ENCODE measurements at places on chromosomes 12 and 14.

DNA sequence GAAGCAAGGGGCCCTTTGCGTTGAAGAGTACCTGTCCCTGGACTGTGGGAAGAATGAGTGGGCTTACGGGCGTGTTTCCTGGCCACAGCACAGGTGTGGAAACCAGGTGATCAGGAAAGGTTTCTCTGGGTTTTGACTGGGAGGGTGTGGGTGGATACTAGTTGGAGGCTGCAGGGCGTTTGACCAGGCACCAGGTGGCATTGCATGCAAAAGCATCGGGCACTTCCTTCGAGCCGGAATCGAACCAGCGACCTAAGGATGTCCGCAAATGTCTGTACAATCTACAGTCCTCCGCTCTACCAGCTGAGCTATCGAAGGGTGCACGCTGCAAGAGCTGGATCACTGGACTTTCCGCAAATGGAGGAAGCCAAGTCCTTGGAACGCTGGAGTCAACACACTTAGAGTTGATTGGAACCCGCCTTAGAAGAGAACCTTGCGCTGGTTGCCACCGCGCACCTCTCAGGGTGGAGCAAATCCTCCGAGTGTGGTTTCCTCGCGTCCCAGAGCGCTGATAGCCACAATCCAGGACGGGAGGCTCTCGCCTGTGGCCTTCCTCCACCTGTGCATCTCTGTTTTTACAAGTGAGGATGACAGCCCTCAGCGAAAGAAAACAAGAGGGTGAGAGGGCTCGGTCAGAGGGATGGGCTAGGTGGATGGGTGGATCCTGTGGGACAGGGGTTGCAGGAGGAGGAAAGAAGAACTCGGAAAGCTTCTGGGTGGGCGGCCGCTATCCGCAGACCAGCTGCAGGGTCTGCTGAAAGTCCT, 21.2 kb upstream of the RNASE4 start:
- DNase-seq: peak; percentile 69

DNA sequence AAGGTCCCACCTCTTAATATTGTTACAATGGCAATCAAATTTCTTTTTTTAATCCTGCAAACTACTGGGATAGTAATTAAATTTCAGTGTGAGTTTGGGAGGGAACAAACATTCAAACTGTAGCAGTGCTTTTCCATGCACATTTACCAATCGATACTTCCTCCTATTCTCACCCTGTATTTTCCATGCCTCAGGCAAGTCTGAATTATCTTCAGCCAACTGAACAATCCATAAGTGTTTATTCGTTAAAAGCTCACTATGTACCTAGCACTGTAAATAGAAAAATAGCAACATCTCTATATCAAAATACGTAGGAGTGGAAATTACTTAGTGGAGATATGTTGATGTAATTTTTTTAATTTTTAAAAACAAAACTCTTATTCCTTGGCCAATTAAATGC, 43.5 kb downstream of the CCDC177 start:
- DNase-seq: no peak

GRCh38 chr12:76542908-76543307, 16.7 kb downstream of the OSBPL8 start:
- DNase-seq: no peak

- no peak for DNase-seq
These were observed 63.0 kb downstream of the FOS start for GRCh38 chr14:75341620-75342019.

GRCh38 chr12:7197841-7198240, 8.4 kb downstream of the PEX5 start:
- DNase-seq: no peak

GRCh38 chr12:11499806-11500187, 104.4 kb upstream of the PRB2 start:
- DNase-seq: no peak

DNA sequence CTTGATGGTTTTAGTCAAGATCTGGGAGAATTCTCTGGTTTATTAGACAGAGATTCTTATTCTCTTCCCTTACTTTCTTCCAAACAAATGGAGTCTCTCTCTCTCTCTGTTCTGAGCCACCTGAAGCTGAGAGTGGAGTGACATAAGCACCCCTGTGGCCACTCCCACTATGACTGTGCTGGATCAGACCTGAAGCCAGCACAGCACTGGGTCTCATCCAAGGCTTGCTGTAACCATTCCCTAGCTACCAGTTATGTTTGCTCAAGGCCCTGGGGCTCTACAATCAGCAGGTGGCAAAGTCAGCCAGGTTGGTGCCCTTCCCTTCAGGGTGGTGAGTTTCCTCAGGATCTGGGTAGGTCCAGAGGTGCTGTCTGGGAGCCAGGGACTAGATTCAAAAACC, 568.5 kb downstream of the AACS start:
- DNase-seq: no peak

DNA sequence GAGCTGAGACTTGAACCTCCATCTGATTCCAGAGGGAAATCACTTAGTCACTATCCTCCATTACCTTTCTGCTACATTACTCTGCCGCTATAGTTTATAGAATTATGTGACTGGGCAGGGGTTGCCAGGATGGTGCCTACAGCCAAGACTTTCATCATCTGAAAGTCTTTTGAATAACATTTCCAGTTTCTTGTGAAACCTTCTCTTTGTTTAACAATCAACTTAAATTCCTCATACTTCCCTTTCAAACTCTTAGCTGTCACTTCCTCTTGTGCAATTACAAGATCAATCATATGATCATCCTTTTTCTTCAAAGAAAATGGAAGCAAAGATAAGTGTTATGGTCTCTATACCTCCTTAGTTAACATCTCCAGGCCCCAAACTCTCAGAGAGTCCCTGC, 25.4 kb upstream of the PELI2 start:
- no peak for DNase-seq

DNA sequence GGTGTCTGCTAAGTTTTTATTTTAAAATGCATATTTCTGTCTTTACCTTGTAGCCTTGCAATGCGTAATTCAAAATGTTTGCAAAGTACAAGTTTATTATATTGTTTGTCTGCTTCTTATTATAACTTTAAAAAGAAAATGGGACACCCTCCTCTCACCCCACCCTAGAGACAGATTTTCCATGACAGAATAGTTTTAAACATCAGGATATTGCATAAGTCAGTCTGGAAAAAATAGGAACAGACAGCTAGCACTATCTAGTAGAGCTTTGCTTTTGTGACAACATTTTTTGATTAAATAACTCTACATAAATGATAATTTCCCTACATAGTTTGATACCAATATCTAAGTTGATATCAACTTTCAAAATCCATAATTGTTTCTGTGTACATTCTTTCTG, 71.3 kb downstream of the PDE3A start:
- no peak for DNase-seq

DNA sequence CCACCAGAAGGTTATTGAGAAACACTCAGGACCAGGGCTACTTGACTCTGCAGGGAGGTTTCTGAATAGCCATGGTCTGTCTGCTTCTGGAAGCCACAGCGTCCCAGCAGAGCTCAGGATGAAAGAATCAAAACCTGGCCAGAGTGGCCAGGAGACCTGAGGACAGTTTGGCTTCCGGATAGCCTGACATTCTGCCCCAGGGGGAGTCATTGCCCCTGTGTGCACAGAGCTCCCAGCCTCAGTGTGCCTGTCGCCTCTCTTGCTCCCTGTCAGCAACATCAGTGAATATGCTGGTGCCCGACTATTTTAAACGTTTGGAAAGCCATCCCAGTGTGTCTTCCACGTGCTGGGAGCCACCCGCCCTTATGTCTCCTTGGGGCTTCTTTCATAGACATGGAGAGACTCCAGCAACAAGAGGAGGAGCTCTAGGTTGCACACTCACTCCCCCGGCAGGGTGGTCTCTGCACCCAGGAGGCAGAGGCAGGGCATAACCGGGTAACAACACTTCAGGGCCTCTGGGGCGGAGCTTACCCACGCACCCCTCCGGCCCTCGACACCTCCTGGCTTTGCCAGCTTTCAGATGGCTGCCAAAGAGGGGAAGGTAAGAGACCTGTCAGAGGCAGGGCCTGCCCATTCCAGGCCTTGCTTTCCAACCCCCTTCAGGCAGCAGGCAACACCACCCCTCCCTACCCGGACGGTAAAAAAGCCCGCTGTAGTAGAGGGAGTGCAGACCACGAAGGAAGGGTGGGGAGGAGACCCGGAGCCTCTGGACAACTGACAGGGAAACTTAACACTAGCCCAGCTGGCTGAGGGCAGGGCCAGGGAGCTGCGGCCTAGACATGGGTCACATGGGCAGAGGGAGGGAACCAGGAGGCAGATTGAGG, 19.0 kb upstream of the SLC6A12 start:
- no peak for DNase-seq

- no peak for DNase-seq
These were observed 36.4 kb downstream of the TRAFD1 start for GRCh38 chr12:112161711-112162110.

GRCh38 chr12:80235944-80236343, 136.6 kb downstream of the OTOGL start:
- no peak for DNase-seq

DNA sequence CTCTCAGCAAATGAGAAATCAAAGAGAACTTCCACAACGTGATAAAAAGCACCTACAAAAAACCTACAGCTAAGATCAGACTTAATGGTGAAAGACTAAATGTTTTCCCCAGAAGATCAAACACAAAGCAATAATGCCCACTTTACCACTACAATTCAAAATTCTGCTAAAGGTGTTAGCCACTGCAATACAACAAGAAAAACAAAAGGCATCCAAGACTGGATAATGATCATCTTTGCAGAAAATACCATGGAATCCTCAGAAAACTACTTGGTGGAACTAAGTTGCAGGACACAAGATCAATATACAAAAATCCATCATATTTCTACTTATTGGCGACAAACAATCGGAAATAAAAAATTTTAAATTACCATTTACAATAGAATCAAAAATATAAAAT, 6.5 kb downstream of the DDX24 start:
- no peak for DNase-seq

GRCh38 chr12:20810487-20810886, at the start of gene SLCO1B3:
Gene SLCO1B3, plus strand, starts transcription at chr12:20810705. Its CDS starts 5,034 bp downstream, at chr12:20815739.
- DNase-seq: no peak

All from stimulated activated CD4-positive, alpha-beta T cell treated with anti-CD3 and anti-CD28 coated beads, Interleukin-4, amount 100 ng/mL, for 4 hours (primary cell).